ENCODE measurements at places on chromosomes 7 and 10. TPM values are rescaled to one million over a fixed set of nuclear protein-coding genes. Genes with fewer than 3 reads are reported as not detected.

The IDI2 gene
- total RNA-seq: not detected

The AUTS2 gene
- 3.2 TPM for total RNA-seq

The ATRNL1 gene
- under 0.01 TPM for total RNA-seq

The SOSTDC1 gene
- total RNA-seq: not detected

The ITIH5 gene
- total RNA-seq: not detected

The ZNF138 gene
- 3.9 TPM for total RNA-seq

The HPS6 gene
- total RNA-seq: 38.6 TPM

The ZNF655 gene
- total RNA-seq: 34.7 TPM

The LSM5 gene
- 12.8 TPM for total RNA-seq

The IFIT2 gene
- total RNA-seq: 3.6 TPM

The PRF1 gene
- total RNA-seq: not detected

The UCN3 gene
- total RNA-seq: not detected

The NAT16 gene
- total RNA-seq: not detected

Measured in cardiac atrium fibroblast (primary cell).